ENCODE measurements at places on chromosomes 4 and X.

GRCh38 chr4:71456841-71457240, 118.0 kb downstream of the SLC4A4 start:
- peak; percentile 11 for DNase-seq

DNA sequence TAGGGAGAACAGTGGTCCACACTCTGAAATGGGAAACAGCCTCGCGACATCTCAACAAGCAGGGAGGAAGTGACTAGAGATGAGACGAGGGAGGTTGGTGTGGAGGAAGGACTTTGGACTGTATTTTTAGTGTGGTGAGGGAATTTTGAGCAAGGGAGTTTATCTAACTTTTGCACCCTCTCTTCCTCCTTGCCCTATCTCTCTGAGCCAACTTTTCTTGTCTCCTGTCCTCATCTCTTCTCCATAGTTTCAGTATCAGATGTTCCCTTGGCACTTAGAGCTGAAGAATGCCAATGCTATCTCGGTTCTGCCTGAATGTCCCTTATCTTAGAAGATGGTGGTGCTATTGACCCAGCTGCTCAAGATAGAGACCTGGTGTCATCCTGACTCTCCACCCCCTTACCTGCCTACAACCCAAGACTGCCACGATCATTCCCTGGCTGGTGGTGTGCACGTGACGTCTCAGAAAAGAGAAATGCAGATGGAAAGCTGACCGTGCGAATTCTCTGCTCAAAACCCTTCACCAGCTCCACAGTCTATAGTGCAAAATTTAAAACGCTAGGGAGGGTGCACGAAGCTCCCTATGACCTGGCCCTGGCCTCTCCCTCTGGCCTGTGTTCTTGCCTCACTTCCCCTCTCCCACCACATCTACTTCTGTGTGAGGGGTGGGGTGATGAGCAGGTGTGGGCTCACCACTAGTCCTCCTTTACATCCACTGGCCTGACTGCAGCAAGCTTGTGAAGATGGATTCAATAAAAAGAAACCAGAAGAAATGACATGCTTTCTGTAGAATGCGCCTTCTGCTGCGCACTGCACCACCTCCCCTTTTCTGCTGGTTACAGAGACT, 20.9 kb downstream of the MPP1 start:
- no peak for DNase-seq

GRCh38 chrX:71102292-71102691, 4.2 kb downstream of the CXorf65 start:
- DNase-seq = no peak

DNA sequence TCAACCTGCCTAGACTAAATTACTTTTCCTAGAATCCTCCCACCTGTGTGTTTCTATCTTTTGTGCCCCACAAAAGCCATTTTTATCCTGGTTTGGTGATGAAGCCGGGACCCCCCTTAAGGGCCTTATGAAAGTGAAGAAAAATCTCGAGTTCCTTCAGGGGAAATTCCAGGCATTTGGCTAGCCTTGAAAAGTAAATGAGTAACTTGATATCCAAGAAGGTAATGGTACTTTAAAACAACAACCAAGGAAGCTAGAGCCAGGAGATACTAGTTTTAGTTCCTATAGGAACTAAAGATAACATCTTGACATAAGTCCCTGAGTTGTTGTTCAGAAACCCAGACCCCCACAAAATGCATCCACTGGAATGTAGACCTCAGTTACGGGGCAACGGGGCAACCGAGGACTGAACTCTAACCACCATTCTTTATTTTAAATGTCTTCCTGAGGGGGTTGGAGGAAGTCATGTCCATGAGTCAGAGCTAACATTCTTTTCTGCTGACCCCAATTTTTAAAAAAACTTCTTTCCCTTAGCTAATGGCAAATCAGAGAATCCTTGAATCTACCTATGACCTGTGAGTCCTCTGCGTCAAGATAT, 73.9 kb downstream of the VCX3A start:
- DNase-seq = no peak

DNA sequence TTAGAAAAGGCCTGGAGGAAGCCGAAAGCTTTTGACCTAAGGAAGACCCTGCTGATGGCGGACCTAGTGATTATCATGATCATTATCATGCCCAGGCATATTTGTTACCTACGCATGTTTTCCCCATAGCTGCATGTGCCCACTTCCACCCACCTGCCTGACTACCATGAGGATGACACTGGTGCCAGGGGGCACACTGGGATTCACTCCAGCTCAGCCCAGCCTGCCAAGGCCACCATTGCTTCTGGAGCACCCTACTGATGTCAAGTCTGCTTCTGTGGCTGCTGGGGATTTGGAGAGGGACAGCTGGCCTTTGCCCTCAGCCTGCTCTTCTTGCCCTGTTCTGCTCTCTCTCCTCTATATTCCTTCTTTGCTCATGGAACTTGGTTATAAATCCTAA, 124.7 kb upstream of the NALF2 start:
- DNase-seq = no peak

GRCh38 chr4:24956763-24957162, 43.9 kb upstream of the CCDC149 start:
- no peak for DNase-seq

DNA sequence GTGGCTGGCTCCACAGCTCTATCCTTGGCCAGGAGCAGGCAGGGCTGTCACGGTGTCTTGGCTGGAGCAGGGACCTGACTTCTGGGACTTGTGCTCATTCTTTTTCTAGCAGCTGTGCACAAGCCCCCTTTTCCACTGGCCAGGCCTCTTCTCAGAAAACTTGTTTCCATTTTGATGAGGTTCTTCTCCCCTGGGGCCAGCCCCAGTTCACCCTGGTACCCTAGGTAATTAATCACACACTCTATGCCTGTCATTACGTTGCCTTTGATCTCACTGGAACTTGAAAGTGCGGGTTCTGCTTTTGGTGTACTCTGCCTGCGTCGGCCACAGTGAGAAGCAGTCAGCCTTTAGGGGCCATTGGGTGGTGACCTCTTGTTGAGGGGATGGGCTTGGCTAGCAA, 26.6 kb downstream of the DRD5 start:
- DNase-seq = no peak

- no peak for DNase-seq
Measured at GRCh38 chrX:136021160-136021559, 35.9 kb downstream of the SLC9A6 start.

- no peak for DNase-seq
Measured at GRCh38 chr4:105351861-105352260, 122.0 kb downstream of the PPA2 start.

GRCh38 chrX:109463784-109464183, 18.1 kb downstream of the GUCY2F start:
- DNase-seq = no peak

- DNase-seq = no peak
Measured at GRCh38 chr4:119646347-119647071, 17.9 kb upstream of the PDE5A start.

DNA sequence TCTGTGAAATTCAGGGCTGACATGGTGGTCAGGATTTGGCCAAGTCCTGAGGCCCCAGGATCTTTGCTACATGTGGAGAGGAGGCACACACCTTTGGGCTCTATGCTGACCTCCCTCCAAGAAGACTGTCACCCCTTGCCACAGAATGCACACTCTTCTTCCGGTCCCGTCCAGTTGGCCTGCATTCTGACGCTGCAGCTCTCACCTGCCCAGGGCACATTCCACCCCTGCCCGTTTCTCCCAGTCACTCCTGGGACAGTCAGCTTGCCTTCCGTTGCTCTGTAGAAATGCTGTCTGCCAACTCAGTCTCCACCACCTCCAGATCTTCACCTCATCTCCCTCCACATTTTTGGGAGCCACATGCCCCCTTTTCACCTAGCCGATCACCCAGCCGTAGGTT, 76.7 kb downstream of the SHROOM2 start:
- no peak for DNase-seq

Data from midbrain (tissue), 1 donor.